Stimulated activated CD4-positive, alpha-beta T cell treated with anti-CD3 and anti-CD28 coated beads, Interleukin-4, amount 100 ng/mL, for 1 hour (primary cell): ENCODE measurements at places on chromosomes 1 and 21.

DNA sequence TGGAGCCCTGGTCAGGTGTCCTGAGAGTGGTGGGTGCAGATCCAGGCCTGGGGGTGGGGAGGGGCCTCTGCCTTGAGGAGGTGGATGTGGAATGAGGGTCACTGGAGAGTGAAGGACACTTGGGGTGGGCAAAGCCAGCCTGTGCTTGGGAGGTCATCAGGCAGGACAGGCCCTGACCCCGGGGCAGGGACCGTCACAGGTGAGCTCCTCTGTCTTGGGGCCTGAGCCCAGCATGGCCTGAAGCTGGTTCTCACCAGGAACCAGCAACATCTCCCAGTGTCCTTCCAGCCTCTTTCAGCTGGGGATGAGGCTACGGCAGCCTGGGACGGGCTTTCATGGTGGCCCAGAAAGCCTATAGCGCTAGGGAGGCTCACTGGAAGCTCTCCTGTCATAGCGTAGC lies 831 bp upstream of the KRTAP10-2 start:
- DNase-seq = no peak

DNA sequence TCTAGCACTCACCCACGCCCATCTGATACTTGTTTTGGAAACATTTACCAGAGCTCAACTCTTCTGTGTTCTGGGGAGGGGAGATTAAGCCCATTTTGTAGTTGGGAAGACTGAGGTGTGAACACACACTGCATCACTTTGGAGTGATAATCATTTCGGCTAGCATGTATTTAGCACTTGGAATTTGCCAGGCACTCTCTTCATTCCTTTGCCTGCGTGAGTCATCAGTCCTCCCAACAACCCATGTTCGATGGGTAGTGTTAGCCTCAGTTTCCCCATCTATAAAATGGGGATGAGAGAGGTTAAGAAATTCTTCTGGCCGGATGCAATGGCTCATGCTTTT lies 182.8 kb upstream of the TMEM51 start:
- no peak for DNase-seq

DNA sequence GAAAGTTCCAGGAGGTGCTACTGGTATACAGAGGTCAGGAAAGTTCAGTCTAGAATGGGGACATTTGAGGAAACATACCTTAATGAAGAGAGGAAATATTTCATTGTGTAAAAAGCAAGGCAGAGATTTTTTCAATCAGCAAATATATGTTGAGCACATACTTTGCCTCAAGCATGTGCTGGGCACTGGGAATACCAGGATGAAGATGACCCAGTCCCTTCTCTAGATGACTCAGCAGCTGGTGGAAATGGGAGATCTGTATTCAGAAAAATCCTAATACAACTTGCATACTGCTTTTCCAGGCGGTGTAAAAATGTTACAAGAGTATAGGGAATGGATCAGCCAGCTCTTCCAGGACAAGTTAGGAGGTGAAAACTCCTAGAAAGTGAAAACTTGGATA lies 229.3 kb downstream of the FGGY start:
- no peak for DNase-seq

GRCh38 chr21:45850181-45850580 lies 131.4 kb upstream of the COL6A1 start:
- no peak for DNase-seq

GRCh38 chr1:35929730-35930592 lies 944 bp upstream of the AGO3 start:
- peak; percentile 43 for DNase-seq

- DNase-seq = no peak
Measured at GRCh38 chr1:3821447-3821846, 25.1 kb upstream of the LRRC47 start.

- DNase-seq = no peak
Measured at GRCh38 chr1:231500666-231501065, 27.8 kb upstream of the TSNAX start.

DNA sequence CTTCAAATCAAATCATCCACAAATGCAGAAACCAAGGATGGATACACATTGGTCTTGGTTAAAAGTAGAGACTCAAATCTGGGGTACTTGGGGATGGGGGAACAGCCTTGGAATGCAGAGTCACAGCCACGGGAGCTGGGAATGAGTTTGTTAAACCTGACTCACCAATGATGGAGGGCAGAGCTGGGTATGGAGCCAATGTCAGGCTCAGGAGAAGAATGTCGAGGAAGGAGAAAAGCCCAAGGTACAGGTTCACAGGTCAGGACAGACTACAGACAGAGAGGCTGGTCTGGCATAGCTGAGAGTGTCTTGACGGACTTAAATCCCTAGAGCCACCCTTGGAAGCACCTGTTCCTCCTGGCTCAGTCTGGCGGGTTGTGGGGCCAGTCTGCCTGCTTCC lies 237.6 kb downstream of the NTNG1 start:
- no peak for DNase-seq

DNA sequence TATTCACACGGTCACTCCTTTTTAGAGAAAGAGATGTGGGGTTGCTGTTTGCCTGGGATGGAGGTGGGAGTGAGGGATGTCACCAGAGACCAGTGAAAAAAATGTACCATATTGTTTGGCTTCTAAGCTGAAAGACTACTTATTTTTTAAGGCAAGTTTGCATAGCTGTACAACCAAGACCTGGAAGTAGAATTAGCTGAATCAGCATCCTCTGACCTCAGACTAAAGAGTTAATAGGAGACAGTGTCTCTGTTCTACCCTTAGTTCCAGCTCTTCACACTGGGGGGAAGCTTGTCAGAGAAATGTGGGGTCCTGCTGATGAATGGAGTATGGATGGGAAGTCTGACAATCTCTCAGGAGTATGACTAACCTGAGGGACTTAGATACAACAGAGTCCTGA lies 41.6 kb downstream of the SLC9C2 start:
- DNase-seq = no peak

GRCh38 chr21:39484711-39485276 lies 33.0 kb downstream of the SH3BGR start:
- DNase-seq = no peak

DNA sequence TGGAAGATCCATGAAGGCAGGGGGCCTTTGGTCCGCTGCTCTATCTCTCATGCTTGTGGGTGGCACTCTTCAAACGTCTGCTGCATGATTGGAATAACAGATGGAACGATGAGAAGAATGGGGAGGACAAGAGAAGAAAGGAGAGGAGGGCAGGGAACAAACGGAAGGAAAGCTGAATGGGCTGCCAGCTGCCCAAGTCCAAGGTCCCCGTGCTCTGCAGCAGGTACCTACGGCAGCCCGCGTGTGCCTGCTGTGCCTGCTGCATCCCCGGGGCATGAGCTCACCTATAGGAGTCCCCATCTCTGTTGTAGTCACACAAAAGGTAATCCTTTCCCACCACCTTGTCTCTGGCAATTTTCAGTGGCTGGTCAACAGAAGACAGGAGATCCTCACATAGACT lies 73.1 kb downstream of the SLC66A1 start:
- DNase-seq = no peak

- no peak for DNase-seq
Measured at GRCh38 chr1:71593523-71593922, 512.7 kb upstream of the ZRANB2 start.

DNA sequence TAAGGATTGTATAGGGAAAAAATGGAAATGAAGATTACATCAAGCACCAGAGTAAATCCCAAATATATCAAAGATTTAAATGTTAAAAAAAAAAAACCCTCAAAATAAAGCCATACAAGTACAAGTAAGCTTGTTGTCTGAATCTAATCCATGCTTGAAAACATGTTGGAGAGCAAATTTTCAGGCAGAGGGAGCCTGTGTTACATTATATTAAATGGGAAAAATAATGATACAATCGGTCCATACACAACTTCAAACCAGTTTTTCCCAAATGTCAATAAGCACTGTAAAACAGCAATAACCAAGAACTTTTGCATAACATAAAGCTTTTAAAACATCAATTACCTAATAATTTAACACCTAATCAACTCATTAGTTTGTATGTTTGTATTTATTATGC lies 949.4 kb upstream of the ADGRL4 start:
- DNase-seq = no peak

GRCh38 chr1:8147956-8148355 lies 121.8 kb upstream of the ERRFI1 start:
- DNase-seq = no peak

- DNase-seq = no peak
Measured at GRCh38 chr1:112371775-112372174, 24.2 kb upstream of the CTTNBP2NL start.

GRCh38 chr1:245201827-245202226 lies 47.0 kb downstream of the KIF26B start:
- DNase-seq = no peak

DNA sequence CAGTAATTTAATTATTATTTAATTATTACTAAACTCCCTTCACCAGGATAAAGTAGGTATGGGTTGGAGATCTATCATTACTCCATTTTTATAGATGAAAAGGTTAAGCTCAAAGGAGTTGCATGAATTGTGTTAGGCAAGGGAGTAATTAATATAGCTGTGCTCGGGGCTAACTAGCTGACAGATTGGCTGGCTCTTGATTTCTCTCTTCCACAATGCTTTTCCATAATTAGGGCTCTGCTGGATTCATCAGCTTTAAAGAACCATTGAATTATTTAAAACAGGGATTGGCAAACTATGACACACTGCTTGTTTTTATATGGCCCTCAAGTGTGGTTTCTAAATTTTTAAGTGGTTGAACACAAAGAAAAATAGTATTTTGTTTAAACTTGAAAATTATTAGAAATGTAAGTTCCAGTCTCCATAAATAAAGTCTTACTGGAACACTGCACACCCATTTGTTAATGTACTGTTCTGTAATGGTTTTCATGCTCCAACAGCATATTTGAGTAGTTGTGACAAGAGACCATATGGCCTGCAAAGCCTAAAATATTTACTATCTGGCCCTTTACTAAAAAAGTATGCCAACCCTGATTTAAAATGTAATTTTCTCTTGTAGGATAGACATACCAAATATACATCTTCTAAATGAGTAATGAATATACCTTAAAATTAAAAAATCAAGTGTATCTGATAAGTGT lies 76.4 kb downstream of the GDAP2 start:
- no peak for DNase-seq

DNA sequence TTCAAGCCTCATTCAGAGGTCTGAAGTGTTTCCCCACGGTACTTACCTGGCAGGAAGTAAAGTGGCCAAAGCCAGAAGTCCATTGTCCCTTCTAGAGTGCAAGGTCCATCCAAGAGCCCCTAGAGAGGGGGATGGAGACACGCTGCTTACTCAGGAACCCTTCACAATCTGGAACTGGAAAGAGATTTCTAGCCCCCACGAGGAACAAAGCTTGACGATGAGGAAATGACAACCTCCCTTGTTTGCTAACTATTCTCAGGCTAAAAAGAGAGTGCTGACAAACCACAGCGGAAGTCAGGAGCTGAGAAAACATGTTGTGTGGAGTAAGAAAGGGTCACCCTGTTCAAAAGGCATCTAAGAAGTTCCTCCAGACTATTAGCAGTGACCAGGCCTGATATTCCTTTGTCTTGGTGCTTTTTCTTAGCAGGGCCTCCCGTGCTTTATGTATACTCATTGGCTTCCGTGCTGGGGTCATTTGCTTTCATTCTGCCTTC lies at the start of gene FCMR:
Gene FCMR, minus strand, starts transcription at position 170 of the 494 bp plus-strand sequence. Its CDS starts 87 bp downstream, at position 83.
- no peak for DNase-seq

DNA sequence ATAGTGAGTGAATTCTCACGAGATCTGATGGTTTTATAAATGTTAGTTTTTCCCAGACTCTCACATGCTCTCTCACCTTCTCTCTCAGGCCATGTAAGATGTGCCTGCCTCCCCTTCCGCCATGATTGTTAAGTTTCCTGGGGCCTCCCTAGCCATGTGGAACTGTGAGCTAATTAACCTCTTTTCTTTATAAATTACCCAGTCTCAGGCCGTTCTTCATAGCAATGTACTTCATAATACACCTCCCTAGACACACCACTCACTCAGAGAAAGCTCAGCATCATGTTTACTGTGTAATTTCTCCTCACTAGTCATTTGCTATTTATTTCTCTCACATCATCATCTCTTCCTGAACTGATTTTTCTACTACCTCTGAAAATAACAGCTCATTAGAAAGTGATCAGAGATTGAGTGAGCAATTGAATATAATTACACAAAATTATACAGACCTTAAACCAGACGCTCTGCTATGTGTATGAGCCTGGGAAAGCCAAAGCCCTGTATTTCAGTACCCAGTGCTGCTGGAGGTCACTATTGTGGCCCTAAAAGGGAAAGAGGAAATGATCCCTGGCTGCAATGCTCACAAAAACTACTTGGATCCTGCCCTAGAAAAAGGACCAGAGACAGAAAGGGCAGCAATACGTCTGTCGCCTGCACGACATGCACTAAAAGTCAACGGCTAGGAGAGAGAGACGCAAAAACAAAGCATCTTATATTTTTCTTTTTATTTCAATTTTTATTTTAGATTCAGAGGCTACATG lies 284.5 kb downstream of the DSCAM start:
- no peak for DNase-seq

DNA sequence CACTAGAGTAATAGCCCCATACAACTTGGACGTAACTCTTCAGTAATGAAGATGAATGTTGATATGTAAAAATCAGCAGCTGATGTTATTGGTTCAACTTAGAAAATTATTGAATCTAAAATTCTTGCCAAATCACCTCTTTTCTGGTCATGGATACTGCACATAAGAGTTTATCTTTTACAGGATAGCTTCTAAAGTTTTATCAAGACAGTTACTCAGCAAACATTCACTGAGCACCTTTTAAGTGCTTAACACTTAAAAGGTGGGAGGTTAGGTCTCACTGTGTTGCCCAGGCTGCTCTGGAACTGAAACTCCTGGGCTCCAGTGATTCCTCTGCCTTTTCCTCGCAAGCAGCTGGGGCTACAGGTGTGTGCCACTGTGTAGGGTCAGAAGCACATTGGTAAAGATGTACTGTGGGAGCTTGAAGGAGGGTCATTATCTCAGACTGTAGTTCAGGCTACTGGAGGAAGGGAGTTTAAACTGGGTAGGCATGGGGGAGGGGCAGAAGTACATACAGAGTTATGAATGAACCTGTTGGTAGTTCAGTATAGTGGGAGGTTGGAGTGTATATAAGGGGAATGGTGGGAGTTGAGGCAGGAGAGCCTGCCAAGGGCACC lies 2.0 kb downstream of the MPZL1 start:
- DNase-seq = no peak

- peak; percentile 79 for DNase-seq
Measured at GRCh38 chr1:92484472-92485380, 2.0 kb downstream of the GFI1 start.

DNA sequence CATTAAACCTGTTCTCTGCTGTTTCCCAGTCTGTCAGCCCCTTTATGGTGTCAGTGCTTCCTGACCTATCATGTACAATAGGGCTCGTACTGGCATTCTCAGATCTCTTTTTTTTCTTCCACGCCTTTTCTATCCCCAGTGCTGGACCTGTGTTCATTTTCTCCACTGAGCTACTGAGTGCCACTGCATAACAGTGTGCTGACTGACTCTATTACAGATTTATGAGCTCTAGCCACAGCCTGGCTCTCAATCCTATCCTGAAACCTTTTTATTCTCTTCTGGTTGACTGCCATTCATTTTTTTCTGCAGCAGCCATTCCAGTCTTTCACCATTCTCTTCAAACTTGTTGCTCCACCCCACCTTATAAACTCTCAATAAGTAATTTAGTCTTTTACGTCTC lies 59.6 kb upstream of the MACF1 start:
- no peak for DNase-seq

GRCh38 chr1:212699104-212699624 lies 476 bp downstream of the BATF3 start:
- DNase-seq = peak; percentile 60
